Stimulated activated CD4-positive, alpha-beta T cell treated with anti-CD3 and anti-CD28 coated beads, TNF-alpha, amount 100 ng/mL, for 48 hours (primary cell): ENCODE measurements at places on chromosomes 11 and 22.
A peak's percentile ranks its signal among the peaks of the same experiment; 100 is the strongest.

DNA sequence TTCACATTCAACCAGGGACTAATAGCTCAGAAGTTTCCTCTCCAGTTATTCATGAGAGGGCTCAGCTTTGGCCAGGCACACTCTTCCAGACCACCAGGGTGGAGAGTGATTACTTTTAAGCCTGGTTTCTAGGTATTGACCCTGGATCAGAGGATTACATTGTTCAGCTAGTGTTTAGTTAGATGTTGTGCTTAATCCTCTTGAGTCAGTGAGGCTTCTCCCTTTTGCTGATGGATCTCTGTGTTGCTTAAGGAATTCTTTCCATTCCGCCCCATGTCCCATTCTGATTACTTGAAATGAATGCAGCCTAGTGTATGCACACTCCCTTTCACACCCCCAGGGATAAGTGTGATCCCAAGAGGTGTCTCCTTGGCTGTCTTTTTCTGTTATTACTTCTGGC lies 271.7 kb upstream of the ANO5 start:
- no peak for DNase-seq

DNA sequence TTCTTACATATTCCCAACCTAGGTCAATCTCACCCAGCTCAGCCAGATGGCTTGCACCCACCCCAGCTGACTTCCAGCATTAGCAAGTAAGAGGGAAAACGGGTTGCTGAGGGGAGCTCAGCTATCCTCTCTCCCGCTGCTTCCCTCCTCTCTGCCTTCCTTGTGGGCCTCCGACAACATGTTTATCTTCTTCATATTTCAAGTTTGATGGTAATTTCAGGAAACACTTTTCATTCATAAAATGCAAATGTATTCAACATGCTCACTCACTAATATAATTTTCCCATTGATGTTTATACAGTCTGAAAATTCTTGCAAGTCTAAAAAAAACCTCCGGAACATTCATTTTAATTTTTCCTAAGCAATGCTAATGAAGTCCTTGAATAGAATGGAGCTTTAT lies 372.5 kb upstream of the B3GAT1 start:
- no peak for DNase-seq

DNA sequence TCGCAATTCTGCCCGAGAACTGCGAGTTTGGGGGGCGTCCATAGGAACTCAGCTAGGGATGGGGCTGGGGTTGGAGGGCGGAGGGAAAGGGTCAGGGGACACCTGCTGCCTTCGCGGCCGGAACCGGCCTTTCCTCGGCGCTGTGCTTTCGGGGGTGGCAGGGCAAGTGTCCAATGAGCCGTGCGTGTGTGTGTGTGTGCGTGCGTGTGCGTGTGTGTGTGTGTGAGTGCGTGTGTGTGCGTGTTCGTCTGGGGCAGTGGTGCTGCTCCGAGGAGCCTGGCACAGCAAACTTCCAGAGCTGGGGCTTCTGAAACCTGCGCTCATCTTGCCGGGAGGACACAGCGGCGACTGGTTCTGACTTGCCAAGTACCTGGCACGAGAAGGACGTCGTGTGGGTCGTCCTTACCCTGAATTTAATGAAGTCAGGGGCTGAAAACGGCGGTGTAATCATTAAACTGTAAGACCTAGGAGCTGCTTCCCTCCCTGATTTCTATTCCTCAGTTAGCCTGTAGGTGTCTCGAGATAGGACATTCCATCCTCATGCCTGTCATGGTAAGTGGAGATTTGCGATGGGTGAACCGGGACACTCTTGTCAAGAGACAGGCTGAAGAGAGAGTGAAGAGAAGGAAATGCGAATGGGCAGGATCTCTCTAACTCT lies 27.0 kb upstream of the AMOTL1 start:
- peak; percentile 3 for DNase-seq

GRCh38 chr22:22786301-22787115 lies 101.1 kb upstream of the IGLL5 start:
- DNase-seq = no peak

DNA sequence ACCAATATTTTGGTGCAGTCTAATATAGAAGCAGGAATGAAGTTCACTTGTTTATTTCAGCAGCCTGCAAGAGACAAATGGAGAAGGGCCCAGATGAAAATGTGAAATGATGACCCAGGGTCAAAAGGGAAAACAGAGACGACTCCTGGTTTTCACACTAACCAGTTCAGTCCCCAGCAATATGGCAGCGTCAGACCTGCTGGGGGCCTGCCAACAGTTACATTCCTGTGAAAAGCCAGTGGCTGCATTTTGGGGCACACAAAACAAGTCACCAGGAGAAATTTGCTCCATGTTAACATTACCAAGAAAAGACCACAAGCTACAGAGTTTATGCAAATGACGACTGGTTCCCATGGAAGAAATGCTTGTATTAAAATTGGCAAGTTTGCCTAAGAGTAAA lies 80.2 kb downstream of the CCDC34 start:
- DNase-seq = no peak

DNA sequence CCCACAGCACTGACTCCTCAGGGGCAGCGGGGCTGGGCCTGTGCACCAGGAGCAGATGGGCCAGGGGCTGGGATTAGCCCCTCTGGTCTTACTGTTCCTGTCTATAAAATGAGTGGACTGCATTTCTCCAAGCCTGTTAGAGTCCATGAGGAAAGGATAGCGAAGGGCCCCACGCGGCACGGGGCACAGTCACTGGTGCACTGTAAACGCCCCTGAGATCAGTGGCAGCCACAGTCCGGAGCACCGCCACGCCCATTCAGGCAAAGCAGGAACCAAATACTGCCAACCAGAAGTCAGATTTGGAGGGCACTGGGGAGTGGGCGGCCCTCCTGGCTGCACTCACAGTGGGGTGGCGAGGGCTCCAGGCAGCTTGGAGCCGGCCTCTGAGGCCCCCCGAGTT lies 387.5 kb downstream of the TBC1D22A start:
- DNase-seq = no peak

DNA sequence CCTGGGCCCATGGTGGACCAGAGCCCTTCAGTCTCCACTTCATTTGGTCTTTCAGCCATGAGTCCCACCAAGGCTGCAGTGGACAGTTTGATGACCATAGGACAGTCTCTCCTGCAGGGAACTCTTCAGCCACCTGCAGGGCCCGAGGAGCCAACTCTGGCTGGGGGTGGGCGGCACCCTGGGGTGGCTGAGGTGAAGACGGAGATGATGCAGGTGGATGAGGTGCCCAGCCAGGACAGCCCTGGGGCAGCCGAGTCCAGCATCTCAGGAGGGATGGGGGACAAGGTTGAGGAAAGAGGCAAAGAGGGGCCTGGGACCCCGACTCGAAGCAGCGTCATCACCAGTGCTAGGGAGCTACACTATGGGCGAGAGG lies 4.3 kb downstream of the ZBTB16 start:
- DNase-seq = no peak

DNA sequence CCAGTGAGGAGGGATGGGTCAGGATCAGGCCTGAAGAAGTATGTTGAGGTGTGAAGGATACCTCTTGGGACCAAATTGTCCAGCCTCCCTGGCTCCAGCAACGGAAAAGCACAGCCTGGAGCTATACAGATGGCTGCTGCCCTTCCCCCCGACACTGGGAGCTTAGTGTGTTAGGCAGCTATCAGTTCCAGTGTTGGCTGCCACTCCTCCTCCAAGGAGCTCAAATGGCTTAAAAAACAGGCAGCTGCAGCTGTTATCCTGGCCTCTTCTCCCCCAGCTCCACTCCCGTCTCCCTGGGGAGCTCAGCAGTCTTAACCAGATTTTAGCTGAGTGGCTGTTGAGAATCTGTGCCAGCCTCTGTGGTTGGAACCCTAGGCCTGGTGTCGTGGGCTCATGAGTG lies 225.0 kb downstream of the JRKL start:
- DNase-seq = no peak

DNA sequence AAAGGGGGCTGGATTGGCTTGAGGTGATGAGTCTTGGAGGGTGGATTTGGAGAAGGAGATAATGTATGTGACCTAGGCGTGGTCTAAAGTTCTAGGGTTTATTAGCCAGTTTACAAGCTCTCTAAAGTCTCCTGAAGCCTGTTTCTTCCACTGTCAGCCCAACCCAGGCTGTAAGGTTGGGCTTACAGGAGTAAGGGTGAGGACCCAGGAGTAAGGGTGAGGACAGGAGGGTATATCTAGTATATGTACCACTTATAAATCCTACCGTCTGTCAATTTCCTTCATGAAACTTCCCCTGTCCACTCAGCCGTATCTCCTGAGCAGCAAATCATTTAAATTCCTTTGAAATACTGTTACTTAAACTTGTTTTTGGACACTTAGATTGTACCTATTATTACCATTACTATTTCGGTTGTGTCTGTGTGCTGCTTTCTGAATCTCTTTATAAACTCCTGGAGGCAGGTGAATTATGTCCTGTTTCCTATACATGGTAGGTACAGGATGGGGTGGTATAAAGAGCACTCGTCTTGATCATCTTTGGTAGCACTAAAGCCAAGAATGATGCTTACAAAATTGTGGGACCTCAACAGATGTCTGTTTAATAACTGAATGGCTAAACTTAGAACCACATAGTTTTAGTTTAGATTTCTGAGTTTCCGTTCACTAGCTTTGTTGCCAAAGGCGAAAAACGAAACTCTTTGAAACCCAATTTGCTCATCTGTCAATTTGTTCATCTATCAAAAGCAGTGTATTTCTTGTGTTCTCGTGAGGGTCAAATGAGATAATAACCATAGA lies 192.0 kb downstream of the GRIK4 start:
- no peak for DNase-seq

GRCh38 chr22:36797911-36798673 lies 18.7 kb downstream of the PVALB start:
- DNase-seq = no peak

- no peak for DNase-seq
Measured at GRCh38 chr11:46369458-46370152, 11.9 kb upstream of the MDK start.

GRCh38 chr11:119315131-119316015 lies 1.6 kb downstream of the MCAM start:
- DNase-seq = no peak

DNA sequence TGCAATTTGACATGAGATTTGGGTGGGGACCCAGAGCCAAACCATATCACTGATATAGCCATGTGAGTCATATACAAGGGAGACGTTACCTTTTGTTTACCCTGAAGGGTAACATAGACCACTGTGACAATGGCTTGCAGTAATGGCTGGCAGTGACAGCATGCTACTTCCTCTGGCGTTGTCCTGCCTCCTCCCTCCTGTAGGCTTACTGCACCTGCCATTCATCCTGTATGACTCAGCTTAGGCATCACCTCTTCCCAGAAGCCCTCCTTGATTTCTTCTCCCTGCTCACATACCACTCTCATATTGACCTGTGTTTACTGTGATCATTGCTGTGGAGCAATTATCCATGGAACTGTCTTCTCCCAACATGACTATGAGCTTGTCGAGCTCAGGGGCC lies 12.0 kb upstream of the PVALB start:
- no peak for DNase-seq

DNA sequence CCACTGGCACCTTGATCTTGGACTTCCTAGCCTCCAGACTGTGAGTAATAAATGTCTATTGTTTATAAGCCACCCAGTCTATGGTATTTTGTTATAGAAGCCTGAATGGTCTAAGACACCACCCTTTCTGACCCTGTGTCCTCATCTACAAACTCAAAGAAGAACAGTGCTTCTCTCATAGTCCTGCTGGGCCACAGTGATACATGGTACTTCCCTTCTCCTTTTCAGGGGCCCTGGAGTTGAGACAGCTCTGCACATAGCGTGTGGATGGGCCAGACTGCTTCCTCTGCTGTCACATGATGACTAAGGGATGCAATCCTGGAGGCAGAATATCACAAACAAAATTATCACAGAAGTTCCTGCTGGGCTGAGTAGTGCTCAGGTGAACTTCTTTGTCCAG lies 5.0 kb downstream of the KCNJ11 start:
- DNase-seq = no peak

DNA sequence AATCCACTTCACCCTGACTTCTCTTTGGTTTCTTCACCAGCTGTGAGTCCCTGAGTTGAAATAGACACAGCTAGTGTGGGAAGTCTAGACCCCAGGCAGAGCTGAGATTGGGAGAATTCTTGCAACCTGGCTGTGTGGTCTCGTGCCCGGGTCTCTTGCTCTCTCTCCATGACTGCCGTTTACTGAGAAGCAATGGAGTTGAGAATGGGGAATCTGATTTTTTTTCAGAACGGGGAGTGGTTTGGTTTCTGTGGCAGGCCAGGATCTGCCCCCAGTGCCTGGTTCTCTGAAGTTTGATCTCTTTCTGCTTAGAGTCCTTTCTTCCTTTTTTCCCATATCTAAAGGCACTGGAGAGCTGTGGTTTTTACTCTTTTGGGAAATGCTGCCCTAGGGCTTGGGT lies 1.5 kb downstream of the SIDT2 start:
- no peak for DNase-seq

GRCh38 chr22:45731798-45732495 lies 60.3 kb downstream of the ATXN10 start:
- DNase-seq = no peak

GRCh38 chr22:24697172-24697571 lies 77.3 kb downstream of the PIWIL3 start:
- no peak for DNase-seq

DNA sequence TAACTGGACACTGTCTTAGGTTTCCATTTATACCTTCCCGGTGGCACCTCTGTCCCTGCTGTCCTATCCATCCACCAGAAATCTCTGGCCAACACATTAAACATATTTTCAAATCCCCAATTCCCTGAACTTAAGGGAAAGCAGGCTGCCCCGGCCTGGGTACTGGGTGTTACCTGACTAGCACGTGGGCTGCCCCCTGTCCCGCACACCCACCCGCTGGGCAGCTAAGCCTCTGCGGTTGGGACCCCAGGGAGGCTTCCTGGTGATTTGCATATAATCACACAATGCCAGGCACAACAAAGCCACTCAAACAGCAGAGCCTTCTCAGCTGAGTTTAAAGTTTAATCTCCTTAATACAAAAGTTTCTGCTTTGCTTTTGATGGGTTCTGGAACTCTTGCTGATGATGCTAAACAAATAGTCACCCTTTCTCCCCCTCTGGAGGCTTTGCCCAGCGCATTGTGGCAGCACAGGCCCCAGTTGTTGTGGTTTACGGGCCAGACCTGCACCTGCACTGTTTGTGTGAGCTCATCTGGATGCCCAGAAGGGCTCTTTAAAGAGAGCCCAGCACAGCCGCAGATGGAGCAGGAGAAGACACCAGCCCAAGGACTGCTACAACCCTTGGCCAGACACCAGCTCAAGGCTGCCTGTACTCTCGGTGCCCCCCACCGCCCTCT lies 59.9 kb upstream of the POU2AF1 start:
- no peak for DNase-seq

DNA sequence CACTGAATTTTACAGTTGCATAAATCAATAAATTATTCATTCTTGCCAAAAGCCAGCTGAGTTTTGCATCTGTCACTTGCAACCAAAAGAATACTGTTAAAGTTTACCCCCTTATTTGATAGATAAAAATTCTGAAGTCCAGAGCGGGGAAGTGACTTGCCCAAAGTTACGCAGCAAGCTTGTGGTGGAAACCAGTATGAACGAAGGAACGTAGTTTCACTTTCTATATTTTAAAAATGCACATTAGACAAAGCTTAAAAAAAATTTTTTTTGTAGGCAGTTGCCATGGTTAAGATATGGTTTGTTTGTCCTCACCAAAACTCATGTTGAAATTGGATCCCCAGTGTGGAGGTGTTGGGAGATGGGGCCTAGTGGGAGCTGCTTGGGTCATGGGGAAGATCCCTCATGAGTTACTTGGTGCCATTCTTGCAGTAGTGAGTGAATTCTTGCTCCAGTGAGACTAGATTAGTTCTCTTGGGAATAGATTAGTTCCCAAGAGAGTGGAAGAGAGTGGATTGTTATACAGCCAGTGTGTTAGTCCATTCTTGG lies 46.3 kb upstream of the SEZ6L start:
- DNase-seq = no peak

GRCh38 chr11:64356498-64357411 lies 2.2 kb upstream of the RPS6KA4 start:
- no peak for DNase-seq
